ENCODE measurements at places on chromosomes 4 and X. TPM values are rescaled to one million over a fixed set of nuclear protein-coding genes. Genes with fewer than 3 reads are reported as not detected.

DNA sequence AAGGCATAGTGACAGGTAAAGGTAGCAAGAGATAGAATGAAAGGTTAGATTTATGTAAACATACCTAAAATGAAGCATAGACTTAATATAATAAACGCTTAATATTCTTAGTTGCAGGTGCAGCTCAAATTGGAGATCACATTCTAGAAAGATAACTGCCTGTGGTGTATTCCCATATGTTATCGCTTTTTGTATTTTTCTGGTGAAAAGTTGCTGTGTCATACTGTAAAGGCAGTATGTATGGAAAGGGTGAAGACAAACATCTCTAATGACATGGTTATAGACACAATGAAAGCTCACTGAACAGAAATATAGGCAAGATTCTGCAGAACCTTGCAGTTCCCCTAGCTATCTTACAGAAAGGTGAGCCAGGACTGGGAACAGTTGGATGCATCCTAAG lies 240.3 kb downstream of the DCLK2 start:
- no peak for DNase-seq

DNA sequence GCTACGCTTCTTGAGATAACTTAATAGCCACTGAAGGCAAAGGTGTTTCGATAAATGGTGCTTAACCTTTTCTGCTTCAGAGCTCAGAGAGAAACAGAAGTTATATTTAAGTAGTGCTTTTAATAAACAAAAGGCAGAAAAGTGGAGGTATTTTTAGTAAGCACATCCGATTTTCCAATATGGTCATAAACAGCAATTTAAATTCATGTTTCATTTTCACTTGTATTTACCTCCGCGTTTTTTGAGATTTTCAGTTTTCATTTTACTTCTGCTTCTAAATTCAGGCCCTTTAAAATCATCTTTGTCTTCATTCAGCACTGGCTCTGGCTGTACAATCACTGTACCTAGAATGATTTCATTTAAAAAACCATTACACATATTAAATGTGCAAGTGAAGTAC lies 92.4 kb downstream of the ATRX start:
- no peak for DNase-seq

RS1 gene
- not detected for total RNA-seq

GRCh38 chr4:172124656-172125308 lies 311.6 kb downstream of the GALNTL6 start:
- DNase-seq: no peak

- no peak for DNase-seq
Observed at GRCh38 chr4:124209211-124209610, 503.3 kb downstream of the ANKRD50 start.

Measured in HFFc6 (cell line).